ENCODE measurements at places on chromosomes 4 and X.

DNA sequence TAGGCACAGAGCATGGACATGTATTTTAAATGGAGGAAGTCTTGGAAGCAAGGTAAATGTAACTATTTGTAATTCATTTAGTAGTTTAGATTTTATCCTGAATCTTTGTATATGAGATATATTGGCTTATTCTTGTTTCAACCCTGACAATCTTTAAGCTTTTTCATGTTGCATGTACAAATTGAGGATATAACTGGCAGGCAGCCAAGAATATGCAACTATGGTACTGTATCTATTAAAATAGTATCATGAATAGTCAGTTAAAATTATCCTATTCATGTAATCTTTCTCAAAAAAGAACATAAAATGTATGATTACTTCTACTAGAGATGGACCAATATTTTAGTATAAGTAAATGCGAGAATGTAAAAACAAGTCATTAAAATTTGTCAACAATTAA lies 1141.5 kb downstream of the PCDH18 start:
- DNase-seq = no peak

- no peak for DNase-seq
These were observed 65.7 kb upstream of the TTC29 start for GRCh38 chr4:147011411-147011810.

- DNase-seq = no peak
These were observed 114.6 kb downstream of the RASL11B start for GRCh38 chr4:52976523-52977230.

- DNase-seq = no peak
These were observed 91.6 kb downstream of the NYX start for GRCh38 chrX:41538707-41539106.

GRCh38 chr4:140744421-140744820 lies 11.8 kb downstream of the TBC1D9 start:
- DNase-seq = no peak

DNA sequence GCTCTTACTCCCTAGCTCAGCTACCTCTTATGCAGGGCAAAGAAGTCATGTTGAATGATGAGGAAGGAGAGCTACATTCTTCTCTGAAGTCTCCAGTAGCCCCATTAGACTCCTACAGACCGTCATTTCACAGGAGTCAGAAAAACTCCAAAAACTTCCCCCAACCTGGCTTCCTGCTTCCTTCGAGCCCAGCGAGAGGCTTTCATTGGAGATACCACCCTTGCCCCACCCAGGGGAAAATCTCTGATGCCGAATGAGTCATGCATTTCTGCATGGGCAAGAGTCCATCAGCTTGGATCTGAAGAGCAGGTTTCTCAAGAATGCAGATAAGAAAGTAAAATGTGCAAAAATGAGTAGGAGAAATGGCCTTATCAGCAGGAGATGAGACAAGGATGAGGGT lies 53.0 kb downstream of the ARSF start:
- DNase-seq = no peak

GRCh38 chr4:101155945-101156344 lies 191.4 kb downstream of the PPP3CA start:
- DNase-seq = no peak

GRCh38 chr4:43763029-43763610 lies 685.5 kb downstream of the KCTD8 start:
- no peak for DNase-seq

DNA sequence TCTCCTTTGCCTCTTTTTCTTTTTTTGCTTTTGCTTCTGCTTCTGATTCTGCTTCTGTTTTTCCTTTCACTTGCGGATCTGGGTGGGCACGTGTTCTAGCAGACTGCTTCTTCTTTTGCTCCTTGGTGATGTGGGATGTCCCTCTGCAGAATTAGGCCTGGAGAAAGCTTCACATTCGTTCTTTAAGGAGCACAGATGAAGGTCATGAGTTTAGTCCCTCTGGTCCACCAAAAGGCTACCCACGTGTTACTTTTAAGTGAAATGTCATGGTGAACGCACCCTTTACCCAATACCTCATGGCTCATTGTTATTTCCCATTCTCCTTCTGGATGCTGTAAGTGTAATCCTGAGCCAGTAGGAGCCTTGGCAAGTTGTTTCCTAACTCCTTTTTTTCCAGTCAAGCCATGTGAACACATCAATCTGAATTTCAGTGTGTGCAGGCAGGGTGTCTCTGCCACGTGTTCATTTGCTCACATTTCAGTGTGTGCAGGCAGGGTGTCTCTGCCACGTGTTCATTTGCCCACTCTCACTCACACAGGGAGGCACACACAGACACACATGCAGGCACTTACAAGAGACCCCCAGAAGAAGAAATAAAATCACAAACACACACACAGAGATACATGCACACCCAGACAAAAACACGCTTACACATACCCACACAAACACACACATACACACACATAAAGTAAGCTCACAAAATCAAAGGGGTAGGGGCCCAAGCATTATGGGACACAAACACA lies 36.9 kb downstream of the NBDY start:
- DNase-seq = no peak

- no peak for DNase-seq
These were observed 2.0 kb downstream of the HSPA4L start for GRCh38 chr4:127783955-127784770.

GRCh38 chrX:74526764-74527163 lies 87.7 kb downstream of the RLIM start:
- DNase-seq = no peak

GRCh38 chr4:53614591-53614990 lies 23.3 kb upstream of the LNX1 start:
- no peak for DNase-seq

DNA sequence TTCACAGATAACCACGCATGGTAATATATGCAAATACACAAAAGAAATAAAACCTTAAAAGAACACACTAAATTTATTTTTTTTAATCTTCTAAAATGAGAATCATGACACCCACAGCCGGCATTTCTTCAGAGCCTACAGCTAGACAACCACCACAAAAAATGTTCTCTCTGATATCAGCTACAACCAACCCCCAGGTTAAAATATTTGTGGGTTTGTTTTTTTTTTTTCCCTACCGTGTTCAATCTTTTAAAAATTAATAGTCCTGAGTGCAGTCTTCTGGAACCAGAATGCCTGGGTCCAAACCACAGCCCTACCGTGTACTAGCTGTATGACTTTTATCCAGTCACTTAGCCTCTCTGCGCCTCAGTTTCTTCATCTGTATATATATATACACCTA lies 36.0 kb downstream of the MAML3 start:
- DNase-seq = no peak

GRCh38 chrX:139044680-139045079 lies 333.2 kb upstream of the FGF13 start:
- no peak for DNase-seq

GRCh38 chr4:149113804-149114430 lies 671.7 kb upstream of the NR3C2 start:
- DNase-seq = no peak

GRCh38 chr4:1219566-1219950 lies 29.4 kb downstream of the CTBP1 start:
- no peak for DNase-seq

DNA sequence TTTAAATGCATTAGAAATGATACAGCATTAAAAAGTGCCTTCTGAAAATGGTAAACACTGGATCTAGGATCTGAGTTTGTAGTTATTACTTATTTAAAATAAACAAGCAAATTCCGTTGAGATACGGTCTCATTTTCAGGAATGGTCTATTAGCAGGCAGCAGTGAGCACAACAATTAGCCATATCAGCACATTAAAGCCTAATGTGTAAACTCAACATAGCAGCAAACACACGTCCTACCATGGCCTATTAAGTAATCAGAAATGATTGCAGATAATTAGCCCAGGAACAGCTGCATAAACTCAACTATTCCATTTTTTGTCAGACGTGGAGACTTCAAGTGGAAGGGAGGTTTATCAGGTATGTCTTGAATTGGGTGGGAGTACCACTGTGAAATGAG lies 61.8 kb downstream of the NEIL3 start:
- no peak for DNase-seq

- no peak for DNase-seq
These were observed 44.1 kb downstream of the PPM1K start for GRCh38 chr4:88240297-88240714.

- DNase-seq = peak; percentile 7
These were observed 98.8 kb downstream of the CASK start for GRCh38 chrX:41824551-41824950.

- DNase-seq = peak; percentile 32
These were observed 1.2 kb downstream of the PNPLA4 start for GRCh38 chrX:7925867-7926472.

GRCh38 chr4:174403177-174403543 lies 119.1 kb downstream of the HPGD start:
- no peak for DNase-seq

- DNase-seq = no peak
These were observed 50.8 kb upstream of the HOPX start for GRCh38 chr4:56731857-56732256.

DNA sequence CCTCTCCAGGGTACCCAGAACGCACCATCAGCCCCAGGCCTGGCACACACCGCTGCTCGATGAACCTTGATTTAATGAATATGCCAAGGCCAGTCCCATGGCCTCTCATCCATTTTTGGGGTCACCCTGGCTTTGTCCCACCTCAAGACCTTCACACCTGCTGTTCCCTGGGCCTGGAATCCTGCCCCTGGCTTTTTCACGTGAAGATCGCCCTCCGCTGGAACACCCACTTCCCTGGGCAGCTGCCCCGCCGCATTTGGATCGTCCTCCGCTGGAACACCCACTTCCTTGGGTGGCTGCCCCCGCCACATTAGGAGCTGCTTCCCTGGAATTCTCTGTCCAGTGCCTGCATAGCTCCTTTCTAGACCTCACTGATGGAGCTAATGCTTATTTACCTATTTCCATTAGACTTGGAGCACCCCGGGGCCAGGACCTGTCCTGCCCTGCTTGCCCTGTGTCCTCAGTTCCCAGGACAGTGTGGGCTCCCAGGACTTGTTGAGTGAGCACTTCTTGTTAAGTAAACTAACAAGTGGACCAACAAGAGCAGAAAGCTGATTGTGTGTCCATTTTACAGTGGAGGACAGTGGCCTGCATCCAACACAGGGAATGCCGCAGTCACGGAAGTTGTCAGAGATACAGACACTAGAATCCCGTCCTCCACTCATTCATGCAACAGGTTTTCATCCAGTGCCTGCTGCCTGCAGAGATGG lies 12.5 kb downstream of the BLOC1S4 start:
- DNase-seq = no peak

DNA sequence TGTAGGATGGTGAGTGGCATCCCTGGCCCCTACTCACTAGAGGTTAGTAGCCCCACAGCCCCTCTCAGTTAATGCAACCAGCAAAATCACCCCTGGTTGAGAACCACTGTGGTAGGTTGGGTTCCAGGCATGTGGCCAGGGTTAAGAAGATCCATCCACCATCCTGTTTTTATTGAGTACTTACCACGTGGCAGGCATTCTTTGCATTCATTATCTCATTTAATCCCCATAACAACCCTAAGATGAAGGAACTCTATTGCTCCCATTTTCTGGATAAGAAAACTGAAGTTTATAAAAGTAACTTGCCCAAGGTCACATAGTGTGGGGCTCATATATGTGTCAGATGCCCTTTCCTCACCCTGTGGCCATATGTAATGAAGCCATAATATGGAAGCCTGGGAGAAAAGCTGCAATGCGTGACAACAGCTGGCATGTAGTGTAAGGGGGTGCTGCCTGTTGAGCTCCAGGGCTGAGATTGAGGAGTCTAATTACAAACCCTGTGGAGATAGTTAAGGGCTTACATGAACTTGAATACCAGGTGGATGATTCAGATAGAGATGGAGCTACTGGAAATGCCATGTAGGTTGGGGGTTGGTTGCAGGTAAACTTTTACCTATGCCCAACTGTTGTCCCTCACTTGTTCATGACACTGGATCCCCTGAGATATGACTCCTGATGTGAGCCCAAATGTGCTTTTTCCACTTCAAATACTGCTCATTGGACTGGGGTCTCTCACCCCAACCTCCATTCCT lies 100.2 kb upstream of the PGRMC2 start:
- DNase-seq = no peak

GRCh38 chrX:17531500-17531899 lies 156.5 kb downstream of the NHS start:
- no peak for DNase-seq

- DNase-seq = no peak
These were observed 109.6 kb upstream of the KIT start for GRCh38 chr4:54548098-54548620.

All from HEK293T (cell line).